Effector CD8-positive, alpha-beta T cell (primary cell): ENCODE measurements at places on chromosomes 2 and 18.

DNA sequence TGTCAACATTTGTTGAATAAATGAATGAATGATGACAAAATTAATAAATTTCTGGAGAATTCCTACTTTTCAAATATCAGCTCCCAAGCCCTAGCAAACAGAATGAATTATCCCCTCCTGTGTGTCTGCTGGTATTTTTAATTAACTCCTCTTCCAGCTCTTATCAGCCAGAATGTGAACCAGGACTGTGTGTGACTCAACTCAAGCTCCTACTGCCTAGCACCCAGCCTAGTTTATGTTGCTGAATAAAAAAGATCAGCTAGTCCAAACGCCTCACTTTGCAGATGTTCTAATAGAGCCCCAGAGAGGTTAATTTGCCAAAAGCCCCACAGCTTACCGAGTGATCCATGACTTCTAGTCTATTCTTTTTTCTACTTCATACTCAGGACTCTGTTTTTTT is 50.3 kb downstream of the RABL2A start:
- no peak for DNase-seq

GRCh38 chr18:12765126-12765525 is 62.3 kb downstream of the PSMG2 start:
- no peak for DNase-seq

DNA sequence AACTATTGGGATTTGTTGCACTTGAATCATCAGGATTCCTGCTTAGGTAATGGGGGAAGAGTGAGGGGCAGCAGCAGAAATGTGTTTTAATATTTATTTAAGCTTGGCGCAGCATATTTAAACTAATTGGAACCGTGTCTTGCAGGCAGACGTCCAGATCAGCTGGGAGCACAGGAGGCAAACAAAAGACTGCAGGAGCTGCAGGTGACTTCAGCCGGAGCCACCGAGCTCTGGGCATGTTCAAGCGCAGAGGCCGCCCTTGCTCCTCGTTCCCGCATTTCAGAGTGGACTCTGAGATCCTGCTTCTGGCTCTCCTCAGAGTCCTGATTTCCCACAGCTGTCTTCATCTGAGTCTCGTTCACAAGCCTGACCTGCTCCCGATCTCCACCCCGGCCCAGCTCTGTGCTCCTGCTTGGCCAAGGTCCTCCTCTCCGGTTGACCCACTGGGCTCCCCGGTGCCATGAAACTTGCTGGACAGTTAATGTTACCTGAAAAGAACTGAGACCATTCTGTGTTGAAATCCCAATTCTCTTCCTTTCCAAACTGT is 475.5 kb downstream of the SOX11 start:
- DNase-seq, result no peak

DNA sequence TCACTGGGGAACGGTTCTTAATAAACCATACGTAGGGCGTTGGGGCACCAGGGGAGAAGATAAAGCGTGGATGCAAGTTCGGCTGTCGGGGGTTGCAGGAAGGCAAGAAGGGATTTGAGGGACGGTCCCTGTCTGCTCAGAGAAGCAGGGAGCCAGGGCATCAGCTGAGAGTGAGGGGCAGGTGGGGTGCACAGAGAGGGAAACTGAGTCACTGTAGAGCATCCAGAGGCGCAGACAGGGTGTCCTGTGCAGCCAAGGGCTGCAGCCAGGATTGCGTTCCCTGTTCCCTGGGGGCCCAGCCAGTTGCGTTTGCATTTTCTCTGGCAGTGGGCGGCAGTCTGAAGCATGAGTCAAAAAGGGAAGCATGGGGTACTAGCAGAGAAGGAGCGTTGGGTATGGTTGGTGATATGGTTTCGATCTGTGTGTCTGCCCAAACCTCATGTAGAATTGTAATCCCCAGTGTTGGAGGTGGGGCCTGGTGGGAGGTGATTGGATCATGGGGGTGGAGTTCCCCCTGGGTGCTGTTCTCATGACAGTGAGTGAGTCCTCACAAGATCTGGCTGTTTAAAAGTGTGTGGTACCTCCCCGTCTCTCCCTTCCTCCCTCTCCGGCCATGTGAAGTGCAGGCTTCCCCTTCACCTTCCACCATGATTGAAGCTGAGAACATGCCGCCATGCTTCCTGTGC is 202.9 kb downstream of the NDUFA10 start:
- no peak for DNase-seq

GRCh38 chr2:501130-501529 is 176.1 kb downstream of the TMEM18 start:
- DNase-seq, result no peak

GRCh38 chr2:133748007-133748700 is 179.9 kb upstream of the NCKAP5 start:
- no peak for DNase-seq

DNA sequence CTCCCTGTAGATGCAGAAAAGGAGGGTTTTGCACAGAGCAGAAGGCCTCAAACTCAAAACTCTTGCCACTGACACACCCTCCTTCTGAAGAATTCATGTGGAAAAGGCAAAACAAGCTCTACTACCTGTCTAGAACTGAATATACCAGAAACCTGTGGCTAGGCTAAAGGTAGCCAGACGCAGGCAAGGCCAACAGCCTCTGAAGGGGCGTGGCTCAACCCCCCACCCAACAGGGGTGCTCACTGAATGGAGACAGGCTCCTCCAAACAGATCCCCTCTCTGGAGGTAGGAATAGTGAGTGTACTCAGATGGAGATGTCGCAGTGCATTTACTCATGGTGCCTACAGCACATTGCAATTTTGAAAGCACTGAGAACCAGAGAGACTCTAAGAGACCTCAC is 3.0 kb upstream of the STK17B start:
- no peak for DNase-seq

GRCh38 chr2:149112713-149113112 is 74.2 kb downstream of the LYPD6B start:
- DNase-seq, result no peak

DNA sequence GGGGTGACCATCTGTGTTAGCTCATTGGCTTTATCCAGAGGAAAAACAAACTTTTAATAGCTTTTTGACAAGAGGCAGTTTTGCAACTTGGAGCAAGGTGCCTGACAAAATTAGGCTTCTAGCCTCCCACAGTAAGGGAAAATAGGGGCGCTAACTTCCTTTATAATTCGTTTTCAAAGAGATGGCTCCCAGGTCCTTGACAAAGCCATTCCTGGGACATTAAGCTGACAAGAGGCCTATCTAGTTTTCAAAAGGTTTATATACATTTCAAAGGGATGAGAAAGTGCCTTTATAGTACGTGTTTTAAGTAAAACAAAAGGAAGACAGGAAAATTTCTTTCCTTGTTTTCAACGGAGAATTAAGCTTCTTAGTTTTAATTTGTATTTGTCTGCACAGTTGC is 159.4 kb upstream of the GCFC2 start:
- DNase-seq, result no peak

DNA sequence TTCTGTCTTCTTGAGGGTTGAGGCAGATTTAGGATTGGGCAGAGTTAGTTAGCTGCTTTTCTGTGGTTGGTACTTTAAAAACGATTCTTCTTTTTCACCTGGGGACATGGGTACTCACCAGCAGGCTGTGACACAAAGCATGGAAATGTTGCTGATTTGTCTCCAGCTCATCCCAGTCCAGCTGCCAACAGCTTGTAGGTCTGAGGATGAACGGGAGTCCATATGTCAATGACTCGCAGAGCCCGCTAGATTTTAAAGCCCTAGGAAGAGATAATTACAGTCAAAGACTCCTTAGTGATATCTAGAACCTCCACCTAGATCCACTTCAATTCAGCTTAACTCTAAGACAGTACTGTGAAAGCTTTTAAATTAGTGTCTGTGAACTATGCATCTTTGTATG is 20.8 kb downstream of the DOK1 start:
- DNase-seq, result no peak

DNA sequence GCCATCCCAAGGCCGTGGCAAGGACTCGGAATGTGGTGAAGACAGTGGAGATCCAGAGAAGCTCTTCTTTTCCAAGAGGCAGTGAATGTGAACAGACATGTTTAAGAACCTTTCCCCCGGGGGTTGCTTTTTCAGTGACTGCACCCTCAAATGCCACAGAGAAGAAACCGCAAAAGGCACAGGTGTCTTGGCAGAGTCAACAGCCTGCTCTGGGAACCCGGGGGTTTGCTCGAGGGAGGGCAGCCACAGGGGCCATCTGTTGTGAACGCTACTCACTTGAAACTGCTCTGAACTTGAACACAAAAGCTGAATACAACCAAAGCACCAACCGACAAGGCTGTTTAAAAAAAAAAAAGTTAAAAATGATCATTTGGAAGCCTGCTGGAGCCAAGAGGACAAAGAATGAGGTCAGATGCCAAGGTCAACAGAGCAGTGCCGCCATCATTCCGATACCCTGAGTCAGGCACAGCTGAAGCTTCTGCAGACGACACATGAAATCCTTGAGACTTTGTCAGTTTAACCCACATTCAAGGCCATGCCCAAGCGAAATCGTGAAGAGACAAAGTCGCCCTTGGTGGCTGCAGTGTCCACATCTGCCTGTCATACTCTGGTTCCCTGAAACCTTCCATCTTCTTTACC is 47.4 kb downstream of the PSMG2 start:
- DNase-seq, result no peak

DNA sequence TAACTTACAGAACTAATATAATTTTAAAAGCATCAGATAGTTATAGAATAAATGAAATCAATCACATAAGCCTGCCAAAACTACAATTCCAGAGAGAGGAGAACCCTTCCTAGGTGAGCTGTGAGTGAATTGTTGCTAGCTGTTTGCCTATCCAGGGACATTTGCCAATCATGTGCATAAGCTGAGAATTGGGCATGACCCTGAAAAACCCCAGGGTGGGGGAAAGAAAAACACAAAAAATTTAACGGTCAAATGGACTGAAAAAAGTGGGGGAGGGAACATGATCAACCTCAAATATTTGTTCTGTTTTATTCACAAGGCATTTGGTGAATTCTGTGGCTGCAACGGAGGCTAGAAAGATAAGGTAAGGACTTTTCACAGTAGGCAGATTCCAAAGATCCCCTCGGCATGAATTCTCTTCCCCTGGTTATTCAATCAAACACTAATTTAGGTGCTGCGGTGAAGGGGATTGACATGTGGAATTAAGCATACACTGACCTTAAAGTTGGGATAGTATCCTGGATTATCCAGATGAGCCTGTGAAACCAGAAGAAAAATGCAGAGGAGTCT is 203.9 kb upstream of the RGPD4 start:
- no peak for DNase-seq

DNA sequence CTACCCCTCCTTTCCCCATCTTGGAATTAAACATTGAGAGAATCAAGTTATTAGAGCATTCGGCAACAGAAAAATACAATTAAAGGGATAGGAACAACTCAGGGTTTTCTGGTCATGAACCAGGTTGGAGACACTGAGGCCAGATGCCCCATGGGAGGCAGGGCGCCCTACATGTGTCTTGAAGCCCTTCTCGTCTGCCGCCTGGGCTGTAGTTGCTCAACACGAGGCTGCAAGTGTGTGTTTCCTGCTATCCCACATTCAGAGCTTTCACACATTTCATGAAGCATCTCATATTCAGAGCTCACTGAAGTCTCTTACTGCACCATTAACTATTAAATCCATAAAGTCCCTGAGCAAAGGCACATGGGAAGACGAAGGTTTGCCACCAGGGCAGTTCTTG is 28.8 kb downstream of the TTC39C start:
- no peak for DNase-seq

GRCh38 chr2:201854221-201854801 is 48.0 kb downstream of the CDK15 start:
- DNase-seq, result no peak

GRCh38 chr2:233455006-233455405 is 100.7 kb downstream of the DGKD start:
- no peak for DNase-seq

DNA sequence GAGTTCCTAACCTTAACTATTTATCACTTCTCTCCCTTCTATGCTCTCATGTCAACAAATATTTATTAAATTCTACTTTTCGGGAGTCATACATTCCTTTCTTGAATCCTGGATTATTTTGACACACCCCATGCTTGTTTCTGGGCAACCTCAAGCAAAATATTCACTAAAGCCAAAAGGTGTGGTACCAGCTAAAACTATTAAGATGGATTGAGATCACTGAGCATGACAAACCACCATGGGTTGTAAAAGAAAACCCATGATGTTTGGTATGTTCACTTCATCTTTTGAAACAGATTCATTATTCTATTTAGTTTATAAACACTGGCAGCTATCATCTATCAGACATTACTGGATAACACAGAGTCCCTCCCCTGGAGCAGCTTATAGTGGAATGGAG is 32.5 kb downstream of the DPP4 start:
- no peak for DNase-seq

GRCh38 chr2:235533616-235534385 is 40.0 kb downstream of the AGAP1 start:
- no peak for DNase-seq

DNA sequence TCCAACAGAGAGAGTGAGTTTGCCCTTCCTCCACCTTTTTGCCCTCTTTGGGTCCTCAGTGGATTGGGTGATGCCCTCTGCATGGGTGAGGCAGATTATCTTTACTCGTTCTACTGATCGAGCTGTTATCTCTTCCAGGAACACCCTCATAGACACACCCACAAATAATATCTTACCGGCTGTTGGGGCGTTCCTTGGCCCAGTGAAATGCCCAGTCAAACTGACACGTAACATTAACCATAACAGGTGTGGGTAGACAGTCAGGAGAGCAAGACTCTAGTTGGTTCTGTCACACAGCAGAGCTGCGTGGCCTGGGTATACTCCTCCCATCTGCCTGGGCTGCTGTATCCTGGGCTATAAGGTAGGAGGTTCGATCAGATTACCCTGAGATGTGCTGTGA is 144.1 kb downstream of the AGAP1 start:
- no peak for DNase-seq

- DNase-seq, result no peak
These were observed 779.5 kb upstream of the LRRTM1 start for GRCh38 chr2:81084101-81084500.

GRCh38 chr18:11561293-11561692 is 48.1 kb upstream of the SLC35G4 start:
- no peak for DNase-seq

GRCh38 chr2:160389875-160390274 is 103.7 kb downstream of the RBMS1 start:
- DNase-seq, result no peak

- DNase-seq, result no peak
These were observed 123.8 kb upstream of the FHL2 start for GRCh38 chr2:105522645-105523044.

GRCh38 chr2:109213646-109214433 is 84.8 kb downstream of the SH3RF3 start:
- DNase-seq, result peak; percentile 31

GRCh38 chr18:29605365-29605764 is 1428.4 kb upstream of the CDH2 start:
- DNase-seq, result no peak

- no peak for DNase-seq
These were observed 475.3 kb downstream of the RIT2 start for GRCh38 chr18:42640160-42640559.

DNA sequence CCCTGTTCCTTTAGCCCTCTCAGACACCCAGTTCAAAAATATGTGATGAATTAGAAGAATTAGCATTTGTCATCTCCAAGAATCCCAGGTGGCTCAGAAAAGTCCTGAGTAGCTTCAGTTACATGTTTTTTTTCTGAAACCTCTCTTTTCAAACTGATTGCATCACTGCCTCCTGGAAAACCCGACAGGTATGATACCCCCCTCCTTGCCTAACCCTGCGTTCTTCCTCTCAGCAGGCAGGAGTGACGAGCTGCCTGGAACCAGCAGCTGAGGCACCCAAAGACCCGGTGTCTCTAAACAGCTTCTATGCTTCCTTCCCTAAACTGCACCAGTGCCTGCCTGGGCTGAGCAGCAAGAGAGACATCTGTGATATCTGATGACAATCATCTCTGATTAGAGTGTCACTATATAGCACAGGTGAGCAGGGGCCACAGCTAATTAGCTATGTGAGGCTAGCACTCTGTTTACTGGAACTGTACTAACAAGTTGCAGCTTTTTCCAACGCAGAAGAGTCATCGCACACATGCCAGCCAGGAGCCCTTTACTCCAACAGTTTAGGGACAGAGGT is 376.4 kb upstream of the ATP5MC3 start:
- no peak for DNase-seq
